Inflammatory macrophage treated with lipopolysaccharide for 1 hour (primary cell): ENCODE measurements at places on chromosomes 4 and X.
A peak's percentile ranks its signal among the peaks of the same experiment; 100 is the strongest.

DNA sequence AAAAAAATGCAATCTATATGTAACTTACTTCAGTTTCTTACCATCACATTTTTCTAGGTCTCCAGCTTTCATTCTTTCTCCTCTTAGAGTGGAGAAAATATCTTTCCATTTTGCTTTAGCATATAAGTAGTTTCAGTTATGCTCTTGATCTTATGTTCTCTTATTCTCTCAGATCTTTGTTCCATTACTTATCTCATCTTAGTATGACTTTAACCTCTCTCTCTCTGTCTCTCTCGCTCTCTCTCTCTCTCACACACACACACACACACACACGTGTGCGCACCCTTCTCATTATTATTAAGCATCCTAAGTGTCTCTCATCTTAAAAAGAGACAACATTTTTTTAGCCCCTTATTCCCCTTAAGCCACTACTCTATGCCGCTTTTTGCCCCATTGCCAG, 92.8 kb downstream of the FAAH2 start:
- DNase-seq, result no peak

- DNase-seq, result no peak
Measured at GRCh38 chr4:39029752-39030694, 2.2 kb downstream of the TMEM156 start.

- DNase-seq, result no peak
Measured at GRCh38 chr4:121272526-121272925, 108.3 kb downstream of the QRFPR start.

DNA sequence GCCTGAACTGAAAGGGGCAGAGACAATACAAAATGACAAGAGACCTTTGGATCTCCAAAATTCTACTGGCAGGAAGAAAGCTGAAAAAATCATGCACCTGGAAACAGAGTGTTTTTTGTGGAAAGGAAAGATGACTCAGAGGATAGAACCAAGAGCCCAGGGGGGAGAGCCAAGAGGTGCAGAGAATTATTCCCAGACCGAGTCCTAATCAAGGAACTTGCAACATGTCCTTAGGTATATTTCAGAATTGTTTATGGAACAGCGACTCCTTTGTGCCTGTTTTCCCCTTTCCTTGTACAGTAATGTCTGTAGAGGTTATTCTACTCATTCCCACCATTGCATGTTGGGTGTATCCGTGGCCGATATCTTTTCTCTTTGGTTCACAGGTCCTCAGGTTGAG, 71.7 kb downstream of the YIPF6 start:
- no peak for DNase-seq

- no peak for DNase-seq
Measured at GRCh38 chr4:52714597-52715254, 36.5 kb downstream of the ERVMER34-1 start.

- no peak for DNase-seq
Measured at GRCh38 chr4:1246111-1246881, 2.6 kb downstream of the CTBP1 start.

DNA sequence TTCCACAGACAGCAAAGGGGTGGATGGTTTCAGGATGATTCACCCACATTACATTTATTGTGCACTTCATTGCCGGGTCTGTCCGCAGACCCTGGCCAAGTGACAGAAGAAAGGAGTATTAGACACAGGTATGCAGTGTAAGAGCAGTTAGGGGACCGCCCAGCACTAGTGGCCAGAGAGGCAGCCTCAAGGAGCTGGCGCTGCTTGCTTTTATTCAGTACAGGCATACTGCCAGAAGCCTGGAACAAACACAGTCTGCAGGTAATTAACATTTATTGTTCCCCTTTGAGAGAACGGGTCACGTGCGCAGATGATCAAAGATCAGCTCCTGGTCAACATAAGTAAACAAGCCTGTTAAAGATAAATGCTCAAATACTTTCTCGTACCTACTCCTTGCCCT, 1639.0 kb upstream of the IGFBP7 start:
- DNase-seq, result no peak

- DNase-seq, result no peak
Measured at GRCh38 chr4:178612733-178613132, 1170.5 kb upstream of the AGA start.

DNA sequence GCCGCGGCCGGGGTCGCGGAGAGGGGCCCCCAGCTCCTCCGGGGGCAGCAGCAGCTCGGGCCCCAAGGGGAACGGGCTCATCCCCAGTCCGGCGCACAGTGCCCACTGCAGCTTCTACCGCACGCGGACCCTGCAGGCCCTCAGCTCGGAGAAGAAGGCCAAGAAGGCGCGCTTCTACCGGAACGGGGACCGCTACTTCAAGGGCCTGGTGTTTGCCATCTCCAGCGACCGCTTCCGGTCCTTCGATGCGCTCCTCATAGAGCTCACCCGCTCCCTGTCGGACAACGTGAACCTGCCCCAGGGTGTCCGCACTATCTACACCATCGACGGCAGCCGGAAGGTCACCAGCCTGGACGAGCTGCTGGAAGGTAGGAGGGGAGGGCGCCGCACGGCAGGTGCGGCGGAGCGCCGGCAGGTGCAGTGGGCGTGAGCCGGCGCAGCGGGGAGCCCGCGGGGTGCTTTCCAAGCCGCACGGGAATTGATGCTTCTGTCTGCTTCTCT, 886 bp downstream of the DCLK2 start:
- DNase-seq, result peak; percentile 27

GRCh38 chr4:27239641-27240040, 379.0 kb downstream of the STIM2 start:
- DNase-seq, result no peak

DNA sequence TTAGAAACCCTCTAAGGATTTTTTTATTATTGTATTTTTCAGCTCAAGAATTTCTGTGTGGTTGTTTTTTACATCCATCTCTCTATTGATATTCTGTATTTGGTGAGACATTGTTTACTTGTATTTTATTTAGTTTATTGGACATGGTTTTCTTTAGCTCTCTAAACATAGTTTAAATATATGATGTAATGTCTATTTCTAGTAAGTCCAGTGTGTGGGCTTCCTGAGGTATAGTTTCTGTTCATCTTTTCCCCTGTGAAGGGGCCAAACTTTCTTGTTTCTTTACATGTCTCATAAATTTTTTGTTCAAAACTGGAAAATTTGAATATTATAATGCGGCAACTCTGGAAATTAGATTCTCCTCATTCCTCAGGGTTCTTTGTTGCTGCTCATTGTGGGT, 28.2 kb upstream of the ATRX start:
- DNase-seq, result no peak

DNA sequence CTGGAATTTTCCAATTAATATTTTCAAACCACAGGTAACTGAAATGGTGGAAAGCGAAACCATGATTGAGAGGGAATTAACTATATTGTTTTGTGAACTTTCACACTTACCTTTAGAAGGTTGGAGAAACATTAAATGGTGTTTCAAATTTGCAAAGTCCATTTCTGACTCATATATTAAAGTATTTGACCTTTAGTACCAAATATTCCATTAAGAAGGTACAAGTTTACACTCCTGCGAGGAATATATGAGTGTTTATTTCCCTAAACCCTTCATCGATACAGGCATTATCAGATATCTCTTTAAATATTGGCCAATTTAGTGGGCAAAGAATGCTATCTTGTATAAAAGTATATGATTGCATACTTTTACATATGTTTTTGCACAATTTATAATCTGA, 44.1 kb upstream of the NPNT start:
- DNase-seq, result no peak

DNA sequence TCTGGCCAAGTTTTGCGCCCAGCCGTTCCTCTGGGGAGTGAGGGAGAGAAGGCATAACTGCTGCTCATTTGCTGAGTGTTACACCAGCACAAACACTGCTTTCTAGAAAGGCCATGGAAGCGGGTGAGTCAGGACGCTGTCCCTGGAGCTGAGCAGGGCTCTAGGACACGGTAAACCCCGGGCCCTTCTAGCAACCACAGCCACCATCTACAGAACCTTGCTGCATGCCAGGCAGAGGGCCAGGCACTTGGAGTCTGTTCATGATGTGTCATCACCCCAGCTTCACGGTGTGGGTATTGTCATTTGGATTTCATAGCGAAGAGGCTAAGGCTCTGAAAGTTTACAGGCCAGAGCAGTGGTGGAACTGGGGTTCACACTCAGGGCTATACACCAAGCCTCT, 31.8 kb upstream of the C4orf50 start:
- DNase-seq, result no peak

DNA sequence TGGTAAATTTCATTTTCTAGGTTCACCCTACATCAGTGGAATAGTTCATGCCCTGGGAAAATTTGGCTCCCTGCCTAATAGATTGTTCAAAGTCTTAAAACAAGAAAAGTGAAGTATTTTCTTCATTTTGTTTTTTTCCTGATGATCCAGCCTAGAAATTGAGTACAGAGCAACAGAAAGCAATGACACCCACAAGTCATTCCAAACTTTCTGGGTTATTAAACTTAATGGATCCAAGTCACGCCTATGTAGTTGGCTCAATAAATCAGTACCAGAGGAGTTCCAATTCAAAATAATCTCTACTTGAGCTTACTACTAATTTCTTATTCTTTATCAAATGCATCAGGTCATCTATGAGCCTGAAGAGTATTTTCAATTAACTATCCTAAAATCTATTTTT, 937.6 kb upstream of the SLIT2 start:
- no peak for DNase-seq

DNA sequence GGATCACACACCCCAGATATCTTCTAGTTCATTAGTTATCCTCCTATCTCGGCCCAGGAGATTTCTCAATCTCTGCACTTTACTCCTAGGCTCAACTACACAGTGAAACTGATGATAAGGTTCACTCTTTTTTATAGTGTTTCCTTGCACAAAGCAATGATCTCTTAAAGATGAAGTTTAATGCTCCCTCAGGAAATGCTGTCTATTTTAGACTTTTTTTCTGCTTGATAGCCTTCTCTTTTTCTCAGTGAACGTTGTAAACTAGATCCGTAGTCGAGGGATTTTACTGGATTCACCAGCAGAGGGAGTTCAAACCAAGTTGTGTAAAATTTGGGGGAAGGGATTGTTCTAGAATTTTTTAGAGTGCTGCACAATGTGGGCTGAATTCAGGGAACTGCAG, 269.6 kb downstream of the GBA3 start:
- no peak for DNase-seq

GRCh38 chrX:131779306-131779705, 235.4 kb downstream of the OR13H1 start:
- no peak for DNase-seq

GRCh38 chr4:169410839-169411770, 140.3 kb upstream of the SH3RF1 start:
- peak; percentile 31 for DNase-seq

GRCh38 chr4:173522160-173522950, 7.7 kb downstream of the HAND2 start:
- no peak for DNase-seq

- DNase-seq, result no peak
Measured at GRCh38 chr4:169142391-169142790, 128.4 kb downstream of the SH3RF1 start.

- DNase-seq, result no peak
Measured at GRCh38 chrX:63400340-63400739, 49.2 kb upstream of the SPIN4 start.

GRCh38 chr4:6562931-6563901, 11.8 kb upstream of the MAN2B2 start:
- DNase-seq, result peak; percentile 2

GRCh38 chr4:127143460-127144195, 489.1 kb upstream of the INTU start:
- DNase-seq, result no peak

- DNase-seq, result no peak
Measured at GRCh38 chrX:1006156-1006730, 206.2 kb downstream of the CRLF2 start.

DNA sequence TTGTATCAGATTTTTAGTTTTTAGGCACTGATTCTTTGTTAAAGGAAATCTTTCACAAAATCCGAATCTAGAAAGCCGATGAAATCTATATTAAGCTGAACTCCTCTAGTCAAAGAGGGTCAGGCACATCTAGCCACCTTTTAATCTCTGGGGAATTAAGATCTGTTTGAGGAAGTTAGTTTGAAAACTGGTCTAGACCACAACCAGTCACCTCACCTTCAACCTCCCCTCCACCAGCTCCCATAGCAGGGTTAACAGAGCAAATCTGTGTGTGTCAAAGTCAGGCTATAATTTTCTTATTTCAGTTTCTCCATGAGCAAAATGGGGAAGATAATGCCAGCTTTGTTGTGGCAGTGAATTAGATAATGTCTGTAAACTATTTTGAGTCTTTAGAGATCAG, 110.0 kb upstream of the IGFBP7 start:
- DNase-seq, result no peak

DNA sequence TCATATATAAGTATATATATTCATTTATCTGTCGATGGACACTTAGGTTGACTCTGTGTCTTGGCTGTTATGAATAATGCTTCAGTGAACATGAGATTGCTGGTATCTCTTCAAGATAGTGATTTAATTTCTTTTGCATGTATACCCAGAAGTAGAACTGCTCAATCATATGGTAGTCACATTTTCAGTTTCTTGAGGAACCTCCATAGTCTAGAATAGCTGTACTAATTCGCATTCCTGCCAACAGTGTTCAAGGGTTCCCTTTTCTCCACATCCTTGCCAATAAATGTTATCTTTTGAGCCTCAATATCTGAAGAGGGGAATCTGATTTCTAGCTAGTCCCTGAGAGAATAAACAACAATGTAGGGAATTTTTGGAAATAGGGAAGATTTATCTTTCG, 32.4 kb upstream of the CCNG2 start:
- no peak for DNase-seq

DNA sequence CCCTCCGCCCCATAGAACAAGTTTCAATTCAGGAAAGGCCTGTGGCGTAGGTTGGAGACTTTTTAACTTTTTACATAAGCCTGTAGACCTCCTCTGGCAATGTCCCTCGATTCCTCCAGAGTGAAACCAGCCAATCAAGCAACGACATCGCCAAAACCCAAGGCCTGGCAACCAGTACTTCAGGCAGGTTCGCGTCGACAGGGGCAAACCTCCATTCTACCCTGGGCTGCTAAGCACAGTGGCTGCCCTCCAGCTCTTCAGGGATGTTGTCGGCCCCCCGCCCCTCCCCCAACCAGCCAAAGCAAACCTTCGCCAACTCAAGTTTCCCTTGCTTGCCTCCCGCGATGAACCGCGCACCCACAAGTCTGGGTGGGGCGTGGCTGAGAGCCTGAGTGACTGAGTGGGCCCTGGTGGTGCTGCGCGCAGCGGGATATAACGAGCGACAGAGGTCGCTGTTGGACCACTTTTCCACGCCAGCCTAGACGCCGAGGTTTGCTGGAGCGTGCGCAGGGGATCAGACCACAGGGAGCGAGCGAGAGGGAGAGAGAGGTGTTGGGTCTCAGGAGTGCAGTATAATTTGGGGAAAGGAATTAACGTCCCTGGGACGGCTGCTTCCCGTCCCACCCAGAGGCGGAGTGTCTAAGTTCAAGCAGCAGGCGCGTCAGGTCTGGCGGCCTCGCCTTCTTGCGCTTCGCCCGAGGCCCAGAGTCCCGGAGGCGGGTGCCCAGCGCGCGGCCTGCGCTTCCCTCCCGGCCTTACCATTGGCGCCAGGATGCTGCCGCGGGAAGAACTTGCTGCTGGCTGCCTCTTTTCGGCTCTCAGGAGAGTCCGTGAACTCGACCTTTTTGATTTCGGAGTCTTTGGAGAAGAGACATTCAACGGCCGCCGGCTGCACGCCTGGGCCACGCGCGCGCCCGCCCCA, 9.0 kb upstream of the PITX2 start:
- peak; percentile 37 for DNase-seq
